ENCODE measurements at places on chromosomes 7 and 10.

GRCh38 chr7:4667776-4668509 is 14.2 kb upstream of the FOXK1 start:
- DNase-seq = no peak

- no peak for DNase-seq
Measured at GRCh38 chr10:118629211-118629610, 33.8 kb upstream of the PRLHR start.

GRCh38 chr7:100127866-100128636 is 1.3 kb downstream of the MBLAC1 start:
- no peak for DNase-seq

DNA sequence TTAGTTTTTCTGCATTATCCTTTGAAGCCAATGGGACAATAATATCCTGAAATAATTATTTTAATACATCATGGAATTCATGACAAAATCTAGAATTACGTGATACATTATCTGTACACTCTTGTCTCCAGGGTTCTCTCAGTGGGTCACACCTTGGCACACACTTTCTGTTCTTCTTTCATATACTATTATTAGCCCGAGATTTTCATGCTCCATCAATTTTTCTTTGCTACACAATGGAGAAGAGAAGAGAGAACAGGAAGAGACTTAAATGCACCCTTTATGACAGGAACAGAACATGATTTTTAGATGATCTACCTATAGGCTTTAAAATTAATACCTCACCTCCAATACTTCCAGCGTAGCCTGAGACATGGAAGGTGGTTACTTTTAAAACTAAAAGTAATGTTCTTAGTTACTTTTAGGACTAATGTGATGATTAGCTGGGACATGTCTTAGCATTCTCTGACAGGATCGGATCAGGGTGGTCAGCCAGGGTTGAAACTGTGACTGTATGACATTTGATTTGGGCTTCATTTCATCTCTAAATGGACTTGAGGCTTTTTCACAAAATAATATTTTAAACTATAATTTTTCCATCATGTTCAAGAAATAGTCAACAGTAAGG is 148.2 kb upstream of the WNT16 start:
- DNase-seq = no peak

DNA sequence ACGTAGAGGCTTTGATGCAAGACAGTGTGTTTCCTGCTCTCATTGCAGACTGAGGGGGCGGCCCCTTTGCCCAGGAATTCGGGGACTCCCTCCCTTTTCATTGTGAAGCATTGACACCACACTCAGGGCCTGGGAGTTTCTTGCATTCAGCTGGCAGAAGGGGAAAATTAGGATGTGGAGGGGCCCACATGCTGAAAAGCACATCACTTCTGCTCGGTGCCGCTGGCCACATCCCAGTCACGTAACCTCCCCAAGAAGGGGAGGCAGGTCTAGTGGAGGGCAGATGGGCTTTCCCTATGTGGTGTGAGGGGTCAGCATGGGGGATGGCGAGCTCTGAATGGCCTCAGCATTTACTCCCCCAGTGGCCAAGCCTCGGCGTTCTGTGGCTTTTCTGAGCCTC is 47.9 kb downstream of the ADCY1 start:
- DNase-seq = no peak

DNA sequence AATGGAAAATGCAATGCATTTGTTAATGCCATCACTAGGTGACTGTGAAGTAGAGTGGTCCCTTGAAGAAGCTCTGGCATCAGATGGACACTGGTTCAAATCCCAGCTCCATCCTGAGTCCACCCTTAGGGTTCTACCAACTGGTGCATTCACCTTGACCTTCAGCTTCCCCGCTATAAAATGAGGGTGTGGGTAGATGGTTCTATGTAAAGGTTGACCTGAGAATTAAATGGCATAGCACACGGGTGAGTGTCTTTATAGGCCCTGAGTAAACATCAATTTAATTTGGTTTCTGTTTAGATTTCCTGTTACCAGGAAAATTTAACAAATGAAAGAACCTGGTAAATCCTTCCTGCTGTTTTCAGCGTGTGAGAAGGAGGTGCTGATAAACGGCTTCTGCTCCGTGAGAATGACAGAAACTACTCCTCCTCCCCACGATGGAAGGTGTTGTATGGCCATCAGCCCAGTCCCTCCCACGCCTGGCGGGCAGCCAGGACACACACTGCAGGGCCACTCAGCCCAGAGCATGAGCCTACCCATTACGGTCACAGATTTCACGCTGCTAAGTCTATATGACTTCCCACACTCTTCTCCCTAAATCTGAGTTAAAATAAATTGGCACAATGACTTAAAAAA is 210.1 kb downstream of the TNS3 start:
- DNase-seq = no peak

GRCh38 chr7:77674878-77675277 is 21.4 kb upstream of the RSBN1L start:
- DNase-seq = no peak

DNA sequence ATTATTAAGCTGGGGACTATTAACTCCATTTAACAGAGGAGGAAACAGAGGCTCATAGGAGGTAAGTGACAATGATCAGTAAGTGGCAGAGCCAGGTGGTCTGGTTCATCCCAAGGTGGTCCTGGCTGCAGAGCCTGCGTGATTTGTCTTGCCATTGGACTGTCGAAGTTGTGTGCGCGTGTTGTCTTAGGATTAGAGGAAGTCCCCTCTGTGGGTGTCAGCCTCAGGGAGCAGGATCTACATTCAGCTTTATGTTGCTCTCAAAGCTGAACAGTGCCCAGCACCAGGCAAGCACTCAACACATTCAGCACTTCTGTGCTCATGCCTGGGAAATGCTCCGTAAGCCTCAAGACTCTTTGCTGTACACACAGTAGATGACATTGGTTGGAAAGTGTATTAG is 139.5 kb downstream of the HERPUD2 start:
- DNase-seq = no peak

- no peak for DNase-seq
Measured at GRCh38 chr7:120504386-120504785, 231.4 kb downstream of the KCND2 start.

- DNase-seq = no peak
Measured at GRCh38 chr10:52771534-52772445, 794 bp downstream of the MBL2 start.

- DNase-seq = no peak
Measured at GRCh38 chr7:111605246-111605645, 43.0 kb upstream of the IMMP2L start.

- DNase-seq = no peak
Measured at GRCh38 chr7:82438521-82438920, 5.1 kb downstream of the CACNA2D1 start.

- DNase-seq = no peak
Measured at GRCh38 chr7:153939654-153940053, 112.5 kb upstream of the DPP6 start.

- no peak for DNase-seq
Measured at GRCh38 chr10:103557455-103557854, 64.0 kb downstream of the NEURL1 start.

- DNase-seq = no peak
Measured at GRCh38 chr7:106110238-106110560, 1.9 kb downstream of the SYPL1 start.

DNA sequence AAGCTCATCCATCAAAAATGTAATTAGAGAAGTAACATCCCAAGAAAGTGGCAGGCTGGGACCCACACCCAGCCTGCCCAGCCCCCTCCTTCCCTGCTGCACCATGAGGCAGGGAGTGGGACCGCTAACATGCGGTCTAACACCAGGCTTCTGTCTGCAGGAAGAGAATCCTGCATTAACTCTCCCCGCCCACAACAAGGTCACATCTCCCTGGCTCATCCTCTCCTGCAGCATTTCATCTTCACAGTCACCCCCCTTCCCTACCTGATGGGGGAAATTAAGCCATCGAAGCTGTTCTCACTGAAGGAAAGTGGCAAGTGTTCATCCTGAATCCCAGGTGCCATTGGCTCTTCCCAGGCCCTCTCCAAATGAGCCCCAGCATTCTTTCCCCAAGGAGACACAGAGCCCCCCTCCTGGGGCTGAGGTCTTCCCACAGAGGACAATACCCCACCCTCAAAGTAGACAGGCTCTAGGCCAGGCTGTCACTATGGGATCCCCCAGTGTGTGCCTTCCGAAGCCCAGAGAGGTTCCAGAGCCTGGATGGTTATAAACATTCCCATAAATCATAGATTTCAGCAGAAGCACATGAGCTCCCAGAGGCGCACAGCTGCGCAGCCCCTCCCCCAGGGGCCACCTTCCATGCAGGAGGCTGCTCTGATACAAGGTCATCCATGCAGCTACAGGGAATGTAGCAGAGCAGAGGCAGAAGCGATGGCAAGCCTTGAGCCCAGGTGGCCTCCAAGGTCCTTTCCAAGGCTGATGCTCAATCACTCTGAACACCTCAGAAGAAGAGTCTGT is 148.0 kb downstream of the OAT start:
- no peak for DNase-seq

DNA sequence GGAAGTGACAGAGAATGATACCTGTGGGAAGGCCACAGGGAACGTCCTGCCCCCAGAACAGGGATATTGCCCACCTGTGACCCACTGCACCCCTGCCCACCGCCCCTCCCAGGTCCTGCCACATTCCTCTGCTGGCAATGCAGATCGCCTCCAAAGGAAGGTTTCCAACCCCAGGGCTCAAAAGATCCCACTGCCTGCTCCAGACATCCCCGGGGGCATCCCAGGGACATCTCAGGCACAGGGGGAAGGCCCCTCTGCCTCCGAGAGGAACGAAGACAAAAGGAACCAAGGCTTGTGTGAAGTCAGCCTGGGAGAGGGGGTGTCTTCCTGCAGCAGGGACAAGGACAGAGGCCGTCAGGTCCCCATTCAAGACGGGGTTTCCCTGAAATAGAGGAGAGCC is 28.5 kb downstream of the NUDT1 start:
- no peak for DNase-seq

DNA sequence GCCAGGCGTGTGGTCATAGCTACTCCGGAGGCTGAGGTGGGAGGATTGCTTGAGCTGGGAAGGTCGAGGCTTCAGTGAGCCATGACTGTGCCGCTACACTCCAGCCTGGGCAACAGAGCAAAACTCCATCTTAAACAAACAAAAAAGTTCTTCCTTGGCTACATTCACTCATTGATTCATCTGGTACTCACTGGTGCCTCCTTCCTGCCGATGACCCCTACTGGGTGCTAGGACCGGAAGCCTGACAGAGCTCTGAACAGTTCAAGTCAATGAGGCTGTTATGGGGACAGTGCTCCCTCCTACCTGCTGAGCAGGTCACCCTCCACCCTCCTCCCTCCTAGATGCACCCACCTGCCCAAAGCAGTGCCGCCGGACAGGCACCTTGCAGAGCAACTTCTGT is 4.9 kb downstream of the PCOLCE start:
- DNase-seq = no peak
